H7 (cell line): ENCODE measurements at places on chromosomes 2 and 18.

GRCh38 chr2:224151680-224152310 is 112.7 kb upstream of the SERPINE2 start:
- no peak for DNase-seq

GRCh38 chr2:209578394-209579001 is 154.7 kb downstream of the MAP2 start:
- no peak for DNase-seq

GRCh38 chr2:201108341-201108740 is 7.6 kb upstream of the CFLAR start:
- no peak for DNase-seq

GRCh38 chr2:160909781-160910242 is 250.4 kb upstream of the TANK start:
- no peak for DNase-seq

DNA sequence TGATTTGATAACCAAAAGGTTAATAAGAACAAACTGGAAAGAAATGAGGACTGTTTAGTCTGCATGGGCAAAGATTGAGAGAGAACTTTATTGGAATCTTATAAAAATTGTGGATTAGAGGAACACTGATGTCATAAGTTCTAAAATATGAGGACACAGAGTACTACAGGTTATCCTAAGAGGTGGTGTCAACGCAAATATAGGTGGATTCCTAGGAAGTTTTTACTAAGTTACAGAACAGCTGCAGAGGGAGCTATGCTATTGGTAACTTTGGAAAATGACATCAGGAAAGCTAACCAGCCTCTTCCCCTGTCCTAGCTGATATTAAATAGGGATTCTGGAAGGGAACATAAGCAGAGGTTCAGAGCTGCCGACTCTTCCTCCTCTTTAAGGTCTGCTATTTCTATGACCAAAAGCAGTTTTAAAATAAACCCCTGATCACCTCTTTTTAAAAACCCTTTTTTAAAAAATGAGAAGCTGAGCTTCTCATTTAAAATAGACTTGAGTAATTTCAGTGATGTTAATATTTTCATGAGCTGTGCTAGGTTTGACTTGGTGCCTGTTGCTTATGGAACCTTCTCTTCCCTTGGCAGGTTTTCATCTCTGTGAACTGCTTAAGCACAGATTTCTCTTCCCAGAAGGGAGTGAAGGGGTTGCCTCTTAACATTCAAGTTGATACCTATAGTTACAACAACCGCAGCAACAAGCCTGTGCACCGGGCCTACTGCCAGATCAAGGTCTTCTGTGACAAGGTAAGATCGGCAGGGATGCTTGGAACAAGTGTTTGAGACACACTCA is 34.2 kb downstream of the GRHL1 start:
- DNase-seq = no peak

DNA sequence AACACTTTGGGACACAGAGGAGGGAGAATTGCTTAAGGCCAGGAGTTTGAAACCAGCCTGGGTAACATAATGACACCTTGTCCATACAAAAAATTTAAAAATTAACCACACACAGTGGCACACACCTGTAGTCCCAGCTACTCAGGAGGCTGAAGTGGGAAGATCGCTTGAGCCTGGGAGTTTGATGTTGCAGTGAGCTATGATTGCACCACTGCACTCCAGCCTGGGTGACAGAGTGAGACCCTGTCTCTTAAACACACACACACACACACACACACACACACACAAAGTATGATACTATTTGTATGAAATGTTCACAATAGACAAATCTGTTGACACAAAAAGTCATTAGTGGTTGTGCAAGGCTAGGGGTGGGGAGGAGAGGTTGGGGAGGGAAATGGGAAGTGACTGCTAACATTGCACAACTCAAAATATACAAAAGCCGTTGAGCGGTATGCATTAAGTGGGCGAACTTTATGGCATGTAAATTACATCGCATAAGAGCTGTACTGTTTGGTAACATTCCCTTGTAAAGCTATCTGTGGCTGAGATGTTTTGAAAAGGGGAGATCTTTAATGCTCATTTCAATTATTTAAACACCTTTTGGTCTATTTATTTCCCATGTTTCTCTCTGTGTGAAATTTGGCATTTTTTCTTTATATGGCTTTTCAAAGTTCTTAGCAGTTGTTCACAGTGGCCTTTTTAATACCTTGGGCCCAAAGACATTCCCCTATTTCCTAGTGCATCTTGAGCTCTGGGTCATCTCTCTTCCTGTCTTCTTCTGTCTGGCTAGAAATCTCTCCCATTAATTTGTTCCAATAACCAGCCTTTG is 58.9 kb upstream of the ZNF516 start:
- DNase-seq = no peak
